ENCODE measurements at places on chromosomes 3 and 15.
A peak's percentile ranks its signal among the peaks of the same experiment; 100 is the strongest.

DNA sequence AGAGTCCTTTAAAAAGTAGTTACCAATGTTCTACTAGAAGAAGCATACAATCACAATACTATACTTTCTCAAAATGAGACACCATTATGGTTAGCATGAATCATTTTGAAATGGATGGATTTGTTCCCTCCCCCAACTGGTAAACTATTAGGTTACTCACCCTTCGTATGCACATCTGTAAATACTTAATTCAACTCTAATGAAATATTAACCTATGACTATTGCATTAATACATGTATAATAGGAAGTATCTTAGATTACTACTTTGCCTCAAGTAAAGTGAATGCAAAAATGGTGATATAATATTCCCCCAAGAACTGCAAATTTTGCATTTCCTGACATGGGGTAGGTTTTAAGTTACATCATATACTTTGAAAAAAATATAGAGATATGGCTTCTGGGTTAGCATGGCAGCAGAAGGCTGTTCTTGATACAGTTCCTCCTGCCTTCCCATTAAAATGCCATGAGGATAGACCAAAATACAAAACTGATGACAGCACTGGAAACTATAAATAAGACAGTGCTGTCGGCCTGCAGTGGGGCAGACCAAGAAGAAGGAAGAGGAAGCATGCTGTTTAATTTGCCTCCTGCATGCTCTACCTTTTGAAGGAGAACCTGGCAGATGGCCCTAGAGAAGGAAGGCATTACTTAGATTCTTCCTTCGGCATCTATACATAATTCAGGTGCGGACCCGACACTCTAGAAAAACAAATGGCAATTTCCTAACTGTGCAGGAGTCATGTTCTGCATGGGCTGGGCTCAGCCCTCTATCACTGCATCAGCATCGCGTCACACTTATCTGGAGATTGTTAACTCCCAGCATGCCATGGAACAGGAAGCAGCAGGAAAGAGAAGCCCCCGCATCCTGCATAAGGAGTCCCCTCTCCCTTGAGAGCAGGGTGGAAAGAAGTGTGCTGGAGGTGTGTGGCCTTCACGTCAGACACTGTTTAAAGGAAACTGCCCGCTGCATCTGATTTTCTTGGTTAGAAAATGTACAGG, 41.8 kb upstream of the NEO1 start:
- no peaks in the 10 kb centered on the region for H3K4me1 ChIP-seq
- no peaks in the 10 kb centered on the region for H3K36me3 ChIP-seq
- peaks cover 33% of the 10 kb centered on the region for H3K27me3 ChIP-seq
- no peak overlapping the region for H3K27ac ChIP-seq
- DNase-seq: no peak

DNA sequence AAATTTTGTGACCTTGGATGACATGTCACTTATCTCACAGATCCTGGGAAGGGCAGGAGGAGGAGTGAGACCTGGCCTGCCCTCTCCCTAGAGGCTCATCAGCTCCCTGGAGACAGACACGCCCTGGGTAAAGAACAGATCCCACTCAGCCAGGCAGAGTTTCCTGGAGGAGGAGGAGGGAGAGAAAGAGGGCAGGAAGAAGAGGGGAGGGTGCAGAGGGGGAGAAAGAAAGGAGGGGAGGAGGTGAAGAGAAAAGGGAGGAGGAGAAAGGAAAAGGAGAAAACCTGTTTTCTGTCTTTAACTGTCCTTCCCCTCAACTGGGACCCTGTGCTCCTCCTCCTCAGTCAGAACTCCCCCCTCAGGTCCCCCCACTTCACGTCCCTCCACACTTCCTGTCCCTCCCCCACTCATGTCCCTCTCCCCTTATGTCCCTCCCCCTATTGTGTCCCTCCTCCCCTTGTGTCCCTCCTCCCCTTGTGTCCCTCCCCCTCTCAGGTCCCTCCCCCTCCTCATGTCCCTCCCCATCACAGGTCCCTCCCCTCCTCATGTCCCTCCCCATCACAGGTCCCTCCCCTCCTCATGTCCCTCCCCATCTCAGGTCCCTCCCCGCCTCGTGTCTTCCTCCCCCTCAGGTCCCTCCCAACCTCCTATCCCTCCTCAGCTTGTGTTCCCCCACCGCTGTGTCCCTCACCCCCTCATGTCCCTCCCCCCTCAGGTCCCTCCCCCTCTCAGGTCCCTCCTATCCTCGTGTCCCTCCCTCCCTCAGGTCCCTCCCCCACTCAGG, 52.3 kb upstream of the CGNL1 start:
- H3K4me3 ChIP-seq: no peak overlapping the region
- DNase-seq: no peak
- H3K27ac ChIP-seq: no peak overlapping the region

DNA sequence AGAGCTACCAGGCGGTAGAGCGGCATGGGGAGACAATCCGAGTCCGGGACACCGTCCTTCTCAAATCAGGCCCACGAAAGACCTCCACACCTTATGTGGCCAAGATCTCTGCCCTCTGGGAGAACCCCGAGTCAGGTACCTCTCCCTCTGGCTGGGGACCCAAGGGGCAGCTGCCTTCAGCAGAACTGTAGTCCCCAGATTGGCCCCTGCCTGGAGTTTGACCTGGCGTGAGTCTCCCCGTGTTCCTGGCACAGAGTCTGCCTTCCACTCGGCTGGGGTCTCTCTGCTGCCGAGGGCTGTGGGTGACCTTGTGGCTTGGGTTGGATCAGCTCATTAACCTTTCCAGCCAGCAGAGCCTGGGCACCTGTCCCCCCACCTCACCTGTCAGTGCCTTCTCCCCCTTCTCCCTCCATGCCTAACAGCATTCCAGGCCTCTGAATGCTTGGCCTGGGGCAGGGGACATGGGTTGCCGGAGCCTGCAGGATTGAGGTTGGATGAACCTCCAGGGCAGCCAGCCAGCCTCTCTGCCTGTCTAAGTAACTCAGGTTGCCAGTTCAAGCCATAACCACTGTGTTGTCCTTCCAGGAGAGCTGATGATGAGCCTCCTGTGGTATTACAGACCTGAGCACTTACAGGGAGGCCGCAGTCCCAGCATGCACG, 6.8 kb upstream of the CHST14 start:
- no peak overlapping the region for H3K4me3 ChIP-seq
- H3K27ac ChIP-seq: no peak overlapping the region
- DNase-seq: no peak
- peaks cover 7% of the 10 kb centered on the region for H3K4me1 ChIP-seq

GRCh38 chr15:76299786-76300185, 11.5 kb downstream of the ETFA start:
- no peak for DNase-seq
- peaks cover 30% of the 10 kb centered on the region for H3K4me1 ChIP-seq
- H3K36me3 ChIP-seq: peaks cover under 1% of the 10 kb centered on the region
- no peak overlapping the region for H3K4me3 ChIP-seq
- no peak overlapping the region for H3K27ac ChIP-seq
- no peaks in the 10 kb centered on the region for H3K27me3 ChIP-seq

DNA sequence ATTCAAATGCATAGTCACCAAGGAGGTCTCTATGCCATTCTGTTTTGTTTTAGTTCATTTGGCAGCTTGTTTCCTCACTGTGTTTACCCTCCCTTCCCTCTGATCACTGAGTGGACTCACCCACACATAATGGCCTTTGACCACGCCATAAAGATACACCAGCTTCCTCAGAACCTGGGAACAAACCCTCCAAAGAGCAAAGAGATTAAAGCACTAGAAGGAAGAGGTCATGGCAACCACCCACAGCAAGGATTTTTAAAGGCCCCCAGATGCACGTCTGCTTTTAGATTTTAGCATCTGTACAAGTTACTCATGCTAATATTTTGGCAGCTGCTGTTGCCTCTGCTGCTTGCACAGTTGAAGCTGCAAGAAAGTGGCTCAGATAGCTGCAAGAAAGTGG, 47.9 kb upstream of the CADPS start:
- no peak overlapping the region for H3K4me3 ChIP-seq
- no peaks in the 10 kb centered on the region for H3K4me1 ChIP-seq
- no peaks in the 10 kb centered on the region for H3K36me3 ChIP-seq
- H3K27ac ChIP-seq: no peak overlapping the region

DNA sequence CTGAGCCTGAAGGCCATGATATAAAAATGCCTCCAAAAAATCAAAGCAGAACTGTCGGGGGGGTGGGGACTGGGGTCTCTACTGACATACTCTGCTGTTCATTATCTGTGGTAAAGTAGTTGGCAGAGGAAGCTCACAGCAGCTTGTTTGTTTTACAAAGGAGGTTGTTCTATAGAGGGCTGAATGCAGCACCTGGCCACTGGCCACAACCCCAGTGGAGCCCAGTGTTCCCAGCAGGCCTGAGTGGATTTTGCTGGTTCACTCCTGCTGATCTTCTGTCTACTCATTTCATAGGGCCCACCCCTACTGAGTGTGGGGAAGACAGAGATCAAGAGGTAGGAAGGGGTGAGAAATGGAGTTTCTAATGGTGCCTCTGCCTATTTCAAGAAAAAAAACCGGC, 125.5 kb downstream of the DIPK2A start:
- no peak overlapping the region for H3K27ac ChIP-seq
- no peaks in the 10 kb centered on the region for H3K36me3 ChIP-seq
- peaks cover 1% of the 10 kb centered on the region for H3K27me3 ChIP-seq
- H3K4me1 ChIP-seq: no peaks in the 10 kb centered on the region
- no peak overlapping the region for H3K4me3 ChIP-seq
- no peak for DNase-seq

- H3K27me3 ChIP-seq: no peaks in the 10 kb centered on the region
- peaks cover 6% of the 10 kb centered on the region for H3K36me3 ChIP-seq
- no peak overlapping the region for H3K4me3 ChIP-seq
- no peak for DNase-seq
- H3K4me1 ChIP-seq: no peaks in the 10 kb centered on the region
These were observed 35.4 kb upstream of the XXYLT1 start for GRCh38 chr3:195306369-195306768.

DNA sequence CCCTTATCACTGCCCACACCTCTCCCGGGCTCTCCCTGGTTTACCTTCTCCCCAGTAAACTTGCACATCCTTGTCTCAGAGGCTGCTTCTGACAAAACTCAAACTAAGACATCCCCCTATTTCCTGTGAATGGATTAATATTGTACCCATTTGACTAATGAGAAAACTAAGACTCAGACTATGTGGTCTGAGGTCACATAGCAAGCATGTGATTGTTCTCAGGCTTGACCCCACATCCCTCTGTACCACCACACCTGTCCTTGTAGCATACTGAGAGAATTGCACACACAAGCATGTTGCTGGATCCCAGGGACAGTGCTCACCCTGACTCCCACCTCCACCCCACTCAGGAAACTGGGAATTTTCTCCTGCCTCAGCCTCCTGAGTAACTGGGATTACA, 90.7 kb upstream of the HES1 start:
- H3K4me1 ChIP-seq: no peaks in the 10 kb centered on the region
- H3K27me3 ChIP-seq: no peaks in the 10 kb centered on the region
- no peak overlapping the region for H3K4me3 ChIP-seq
- no peak for DNase-seq
- H3K27ac ChIP-seq: no peak overlapping the region

- H3K27me3 ChIP-seq: no peaks in the 10 kb centered on the region
- no peak overlapping the region for H3K4me3 ChIP-seq
- DNase-seq: no peak
- peaks cover 73% of the 10 kb centered on the region for H3K36me3 ChIP-seq
- peak overlapping the region; percentile 53 for H3K27ac ChIP-seq
- H3K4me1 ChIP-seq: peaks cover 48% of the 10 kb centered on the region
These were observed 41.7 kb upstream of the FBXL22 start for GRCh38 chr15:63555507-63555906.

- no peak overlapping the region for H3K27ac ChIP-seq
- H3K4me1 ChIP-seq: no peaks in the 10 kb centered on the region
- H3K4me3 ChIP-seq: no peak overlapping the region
- no peaks in the 10 kb centered on the region for H3K27me3 ChIP-seq
- H3K36me3 ChIP-seq: no peaks in the 10 kb centered on the region
These were observed 264.4 kb upstream of the VEPH1 start for GRCh38 chr3:157767607-157768006.

GRCh38 chr15:86157606-86158293, 78.1 kb downstream of the AGBL1 start:
- H3K27ac ChIP-seq: no peak overlapping the region
- no peaks in the 10 kb centered on the region for H3K4me1 ChIP-seq
- no peak overlapping the region for H3K4me3 ChIP-seq
- peaks cover 14% of the 10 kb centered on the region for H3K27me3 ChIP-seq

DNA sequence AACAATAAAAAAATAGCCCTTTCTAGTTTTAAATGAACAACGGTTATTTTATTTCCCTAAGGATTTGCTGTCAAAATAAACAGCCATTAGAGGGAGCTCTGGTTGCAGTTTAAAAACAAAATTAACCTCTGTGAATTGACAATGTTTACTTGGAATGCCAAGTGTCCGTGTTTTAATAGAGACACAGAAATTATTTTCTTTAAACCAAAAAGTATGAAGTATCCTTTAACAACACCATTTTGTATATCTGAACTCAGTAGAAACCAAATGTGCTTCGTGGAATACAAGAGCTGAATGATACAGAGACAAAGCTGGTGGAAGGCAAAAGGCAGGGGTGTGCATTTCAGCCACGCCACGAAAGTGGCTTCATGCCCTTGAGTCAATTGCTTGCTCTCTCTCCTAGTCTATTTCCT, 74.4 kb downstream of the MOBP start:
- no peaks in the 10 kb centered on the region for H3K4me1 ChIP-seq
- peaks cover 16% of the 10 kb centered on the region for H3K27me3 ChIP-seq
- no peak overlapping the region for H3K4me3 ChIP-seq
- DNase-seq: no peak

DNA sequence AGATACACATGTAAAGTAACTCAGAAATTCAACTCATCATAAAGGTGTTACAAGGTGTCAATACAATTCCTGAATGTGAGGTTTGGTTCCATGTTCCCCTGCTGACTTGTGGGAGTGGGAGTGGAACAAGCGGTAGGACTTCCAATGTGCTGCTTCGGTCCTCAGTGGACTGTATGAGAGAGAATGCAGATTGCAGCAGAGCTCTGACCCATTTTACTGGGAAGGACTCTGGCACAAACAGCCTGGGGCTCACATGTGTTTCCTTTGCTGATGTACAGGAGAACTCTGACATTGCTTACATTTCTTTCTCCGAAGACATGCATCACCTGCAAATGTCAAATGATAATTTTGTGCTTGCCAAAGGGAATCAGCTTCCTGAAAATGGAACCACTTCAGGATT, 111.5 kb downstream of the UNC13C start:
- H3K36me3 ChIP-seq: no peaks in the 10 kb centered on the region
- H3K27me3 ChIP-seq: peaks cover 4% of the 10 kb centered on the region
- no peak overlapping the region for H3K27ac ChIP-seq
- no peaks in the 10 kb centered on the region for H3K4me1 ChIP-seq

- H3K4me1 ChIP-seq: peaks cover 67% of the 10 kb centered on the region
- no peak for DNase-seq
- H3K4me3 ChIP-seq: peak overlapping the region; percentile 83
- H3K27me3 ChIP-seq: peaks cover 13% of the 10 kb centered on the region
These were observed 1.5 kb downstream of the VIPR1 start for GRCh38 chr3:42503957-42504333.

Data from naive thymus-derived CD8-positive, alpha-beta T cell (primary cell).